ENCODE measurements at places on chromosomes 13 and 19. TPM values are rescaled to one million over a fixed set of nuclear protein-coding genes. Genes with fewer than 3 reads are reported as not detected.

DNA sequence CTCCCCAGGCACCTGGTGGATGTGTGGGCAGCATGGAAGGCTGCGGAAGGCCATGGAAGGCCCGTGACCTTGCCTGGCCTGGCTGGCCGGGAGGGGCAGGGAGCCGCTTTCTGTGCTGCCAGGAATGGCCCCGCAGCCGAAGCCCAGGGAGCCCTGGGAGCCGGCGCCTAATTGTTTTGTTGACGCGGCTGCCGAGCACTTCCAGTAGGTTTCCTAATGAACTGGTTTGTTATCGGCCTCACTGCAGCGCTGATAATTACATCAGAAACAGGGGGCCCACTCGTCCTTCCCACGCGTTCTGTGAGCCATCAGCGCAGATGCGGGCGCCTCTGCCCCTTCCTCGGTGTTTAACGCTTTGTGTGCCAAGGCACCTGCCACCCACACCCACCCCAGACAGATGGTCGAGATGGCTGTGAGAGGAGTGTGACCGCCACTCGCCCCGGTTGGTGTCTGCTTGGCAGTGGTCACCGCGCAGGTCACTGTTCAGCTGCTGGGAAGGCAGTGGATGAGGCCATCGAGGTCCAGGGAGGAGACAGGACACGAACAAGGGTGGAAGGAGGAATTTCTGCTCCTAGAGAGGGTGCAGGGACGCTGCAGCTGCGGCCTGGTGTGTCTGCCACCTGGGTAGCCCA, 124.5 kb downstream of the KDM4B start:
- no peak overlapping the region for H3K27ac ChIP-seq

GRCh38 chr19:2429917-2430535, 2.6 kb upstream of the TIMM13 start:
- no peak overlapping the region for H3K4me3 ChIP-seq
- H3K27ac ChIP-seq, result no peak overlapping the region
- peaks cover 16% of the 10 kb centered on the region for H3K36me3 ChIP-seq
- H3K27me3 ChIP-seq, result no peaks in the 10 kb centered on the region
- DNase-seq, result no peak
- peaks cover 21% of the 10 kb centered on the region for H3K4me1 ChIP-seq

- no peak overlapping the region for H3K27ac ChIP-seq
- H3K27me3 ChIP-seq, result no peaks in the 10 kb centered on the region
- DNase-seq, result no peak
- H3K4me1 ChIP-seq, result no peaks in the 10 kb centered on the region
These were observed 870.1 kb downstream of the PCDH9 start for GRCh38 chr13:66359910-66360552.

- H3K4me3 ChIP-seq, result no peak overlapping the region
- no peak overlapping the region for H3K27ac ChIP-seq
- no peaks in the 10 kb centered on the region for H3K4me1 ChIP-seq
- H3K27me3 ChIP-seq, result no peaks in the 10 kb centered on the region
- no peak for DNase-seq
These were observed 153.4 kb upstream of the TSHZ3 start for GRCh38 chr19:31502536-31503170.

The MTMR6 gene
- 21.4 TPM for total RNA-seq

DNA sequence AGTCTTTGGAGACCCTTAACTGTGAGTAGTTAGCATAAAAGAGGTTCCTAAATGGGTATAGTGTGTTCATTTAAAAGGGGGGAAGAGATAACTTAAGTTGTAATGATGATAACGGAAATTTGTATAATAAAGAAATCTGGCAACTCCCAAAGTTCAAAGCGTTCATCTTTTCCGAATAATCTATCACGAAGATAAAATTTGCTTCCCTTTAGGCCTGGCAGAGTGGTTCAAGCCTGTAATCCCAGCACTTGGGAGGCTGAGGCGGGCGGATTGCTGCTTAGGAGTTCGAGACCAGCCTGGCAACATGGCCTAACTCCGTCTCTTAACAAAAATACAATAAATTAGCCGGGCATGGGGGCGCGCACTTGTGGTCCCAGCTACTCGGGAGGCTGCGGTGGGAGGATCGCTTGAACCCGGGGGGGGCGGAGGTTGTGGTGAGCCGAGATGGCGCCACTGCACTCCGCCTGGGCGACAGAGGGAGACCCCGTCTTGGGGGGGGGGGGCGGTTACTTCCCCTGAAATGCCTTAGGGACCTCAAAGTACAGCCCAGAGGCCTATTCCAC, 934 bp downstream of the N4BP2L2 start:
- no peaks in the 10 kb centered on the region for H3K27me3 ChIP-seq
- peak; percentile 10 for DNase-seq
- peaks cover 2% of the 10 kb centered on the region for H3K36me3 ChIP-seq
- H3K4me3 ChIP-seq, result peak overlapping the region; percentile 73
- H3K4me1 ChIP-seq, result peaks cover 20% of the 10 kb centered on the region

DNA sequence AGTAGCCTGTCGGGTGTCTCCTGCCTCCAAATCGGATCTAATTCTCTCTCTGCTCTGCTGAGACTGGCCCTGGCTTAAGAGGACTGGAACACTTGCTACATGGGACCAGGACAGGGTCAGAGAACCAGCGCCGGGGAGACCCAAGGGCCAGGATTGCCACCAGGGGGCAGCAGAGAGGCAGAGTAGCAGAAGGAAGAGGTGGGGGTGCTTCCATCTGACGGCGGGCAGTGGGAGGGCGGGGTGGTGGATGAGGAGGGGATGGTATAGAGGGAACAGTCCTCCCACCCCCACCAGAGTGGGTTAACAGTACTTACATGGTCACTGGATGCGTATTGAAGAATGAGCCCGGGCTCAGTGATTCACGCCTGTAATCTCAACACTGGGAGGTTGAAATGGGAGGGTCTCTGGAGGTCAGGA, 11.9 kb downstream of the SELENOW start:
- H3K27me3 ChIP-seq, result no peaks in the 10 kb centered on the region
- H3K36me3 ChIP-seq, result no peaks in the 10 kb centered on the region
- H3K4me1 ChIP-seq, result no peaks in the 10 kb centered on the region
- no peak overlapping the region for H3K27ac ChIP-seq
- no peak overlapping the region for H3K4me3 ChIP-seq

The CCDC8 gene
- total RNA-seq, result not detected

DNA sequence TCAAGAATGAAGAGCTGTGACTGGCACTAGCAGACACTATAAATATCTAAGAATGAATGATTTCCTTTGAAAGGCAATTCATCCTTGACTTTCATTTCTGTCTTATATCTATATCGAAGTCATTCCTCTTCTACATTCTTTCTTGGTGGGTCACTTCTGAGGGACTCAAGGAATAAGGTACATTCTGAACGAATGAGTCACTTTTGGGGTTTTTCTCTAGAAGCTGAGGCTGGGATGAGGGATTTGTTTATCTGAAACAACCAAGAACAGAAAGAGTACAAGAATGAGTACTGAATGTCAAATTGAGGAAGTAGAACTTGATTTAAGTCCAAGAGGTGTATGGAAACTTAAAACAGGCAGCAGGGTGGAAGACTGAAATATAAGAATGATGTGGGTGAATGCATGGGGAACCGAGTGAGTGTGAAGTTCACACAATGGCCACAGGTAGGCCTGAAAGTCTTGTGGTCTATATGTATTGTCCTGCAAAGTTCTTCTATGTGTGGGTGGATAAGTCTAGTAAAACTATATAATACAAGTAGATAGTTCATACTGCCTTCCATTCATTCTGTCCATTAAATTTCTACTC, 343.9 kb downstream of the OXGR1 start:
- no peak overlapping the region for H3K27ac ChIP-seq
- no peak overlapping the region for H3K4me3 ChIP-seq
- no peaks in the 10 kb centered on the region for H3K36me3 ChIP-seq
- no peaks in the 10 kb centered on the region for H3K27me3 ChIP-seq
- H3K4me1 ChIP-seq, result no peaks in the 10 kb centered on the region
- no peak for DNase-seq

DNA sequence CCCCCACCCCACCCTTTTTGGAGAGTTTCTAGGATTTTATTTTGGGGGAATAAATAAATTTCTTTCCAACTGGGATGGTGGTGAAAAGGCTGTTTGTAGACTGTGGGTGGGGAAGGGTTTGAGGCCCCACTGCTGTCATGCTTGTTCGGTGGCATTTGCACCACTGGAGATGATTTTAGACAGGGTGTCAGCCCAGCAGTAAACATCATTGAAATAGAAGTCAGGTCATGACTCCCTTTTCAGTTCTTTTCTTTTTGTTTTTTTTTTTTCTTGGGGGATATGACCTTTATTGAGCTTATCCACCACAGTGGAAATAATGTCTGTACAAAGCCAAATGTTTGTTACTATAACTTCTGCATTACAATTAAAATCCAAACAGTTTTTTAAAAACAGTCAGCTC, 14.1 kb downstream of the UBAC2 start:
- no peaks in the 10 kb centered on the region for H3K27me3 ChIP-seq
- peaks cover 53% of the 10 kb centered on the region for H3K4me1 ChIP-seq
- H3K4me3 ChIP-seq, result no peak overlapping the region
- peak overlapping the region; percentile 40 for H3K27ac ChIP-seq
- no peak for DNase-seq
- H3K36me3 ChIP-seq, result peaks cover 13% of the 10 kb centered on the region

- H3K27ac ChIP-seq, result no peak overlapping the region
- H3K4me1 ChIP-seq, result no peaks in the 10 kb centered on the region
- DNase-seq, result no peak
- H3K36me3 ChIP-seq, result no peaks in the 10 kb centered on the region
- no peaks in the 10 kb centered on the region for H3K27me3 ChIP-seq
These were observed 412.1 kb downstream of the KLF12 start for GRCh38 chr13:73722120-73722519.

GRCh38 chr19:31285744-31286143, 63.5 kb downstream of the TSHZ3 start:
- H3K27me3 ChIP-seq, result no peaks in the 10 kb centered on the region
- H3K36me3 ChIP-seq, result no peaks in the 10 kb centered on the region

The ZNF93 gene
- total RNA-seq, result 13.3 TPM

DNA sequence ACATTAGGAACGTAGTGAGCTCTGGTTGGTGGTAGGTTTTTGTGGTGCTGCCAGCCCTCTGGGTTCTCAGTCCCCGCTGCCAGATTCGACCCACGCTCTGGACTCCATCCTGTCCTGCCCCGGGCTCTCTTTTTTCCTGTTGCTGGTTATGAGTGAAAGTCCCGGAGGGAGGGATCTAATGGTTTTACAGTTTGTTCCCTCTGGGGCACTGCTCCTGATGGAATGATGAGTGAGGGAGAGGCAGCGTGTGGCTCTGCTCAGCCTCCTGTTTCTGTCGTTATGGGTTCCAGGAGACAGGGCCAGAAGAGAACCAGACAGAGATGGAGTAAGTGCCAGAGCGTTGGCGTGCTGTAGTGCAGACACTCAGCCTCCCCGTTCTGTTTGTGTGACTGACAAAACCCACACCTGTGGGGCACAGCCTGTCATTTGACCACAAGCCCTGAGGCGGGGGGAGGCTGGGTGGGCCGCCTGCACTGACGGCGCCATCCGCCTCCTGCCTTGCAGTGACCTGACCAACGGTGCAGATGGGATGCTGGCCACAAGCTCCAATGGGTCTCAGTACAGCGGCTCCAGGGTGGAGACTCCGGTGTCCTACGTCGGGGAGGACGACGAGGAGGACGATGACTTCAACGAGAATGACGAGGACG, 18.3 kb downstream of the ATP4B start:
- H3K27ac ChIP-seq, result no peak overlapping the region
- DNase-seq, result no peak
- H3K27me3 ChIP-seq, result no peaks in the 10 kb centered on the region
- H3K36me3 ChIP-seq, result no peaks in the 10 kb centered on the region
- H3K4me1 ChIP-seq, result peaks cover 9% of the 10 kb centered on the region

The TICAM1 gene
- total RNA-seq, result 19.7 TPM

DNA sequence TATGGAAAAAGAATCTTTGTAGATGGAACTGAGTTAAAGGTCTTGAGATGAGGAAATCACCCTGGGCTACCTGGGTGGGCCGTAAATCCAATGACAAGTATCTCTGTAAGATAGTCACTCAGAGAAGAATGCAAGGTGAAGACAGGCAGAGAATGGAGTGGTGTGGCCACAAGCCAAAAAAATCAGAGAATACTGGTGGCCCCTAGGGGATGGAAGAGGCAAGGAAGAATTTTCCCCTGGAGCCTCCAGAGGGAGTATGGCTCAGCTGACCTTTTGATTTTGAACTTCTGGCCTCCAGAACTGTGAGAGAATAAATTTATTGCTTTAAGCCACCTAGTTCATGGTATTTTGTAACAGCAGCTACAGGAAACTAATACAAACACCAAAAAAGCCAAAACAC, 32.7 kb upstream of the CSNK1A1L start:
- H3K27me3 ChIP-seq, result no peaks in the 10 kb centered on the region
- H3K36me3 ChIP-seq, result no peaks in the 10 kb centered on the region
- no peak for DNase-seq
- H3K27ac ChIP-seq, result no peak overlapping the region

The IL17D gene
- not detected for total RNA-seq

DNA sequence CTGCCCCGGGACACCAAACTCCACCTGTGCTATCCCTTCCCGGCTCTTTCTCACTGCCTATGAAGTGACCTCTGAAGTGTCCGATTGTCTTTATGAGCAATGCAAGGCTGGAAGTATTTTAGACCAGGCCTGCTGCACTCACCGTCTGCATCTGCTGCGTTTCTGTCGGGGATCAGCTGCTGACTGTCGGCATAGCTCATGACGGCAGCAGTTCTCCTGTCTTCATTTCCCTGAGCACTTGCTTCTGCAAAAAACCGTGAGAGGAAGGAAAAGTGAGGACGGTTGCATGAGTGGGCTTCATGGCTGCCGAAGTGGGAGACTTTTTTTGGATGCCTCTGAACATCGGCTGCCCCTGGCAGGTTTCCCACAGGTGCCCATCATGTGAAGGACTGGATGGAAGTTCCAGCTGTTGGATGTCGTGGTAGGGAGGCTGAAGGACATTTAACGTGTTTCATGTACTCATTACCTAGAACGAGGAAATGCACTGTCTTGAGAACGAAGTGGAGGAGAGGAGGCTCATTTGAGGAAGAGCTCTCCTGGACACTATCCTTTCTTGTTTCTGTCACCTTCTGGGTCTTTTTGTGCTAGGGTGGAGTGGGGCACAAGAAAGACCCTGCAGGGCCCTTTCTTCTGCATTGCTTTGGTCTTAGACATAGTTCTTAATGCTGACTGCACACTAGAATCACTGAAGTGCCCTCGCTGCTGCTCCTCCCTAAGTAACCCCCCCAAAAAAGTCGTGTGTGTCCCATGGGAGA, 94.7 kb downstream of the RNASEH2B start:
- DNase-seq, result no peak
- H3K27ac ChIP-seq, result no peak overlapping the region
- H3K36me3 ChIP-seq, result no peaks in the 10 kb centered on the region
- H3K4me3 ChIP-seq, result no peak overlapping the region
- no peaks in the 10 kb centered on the region for H3K4me1 ChIP-seq
- H3K27me3 ChIP-seq, result peaks cover 8% of the 10 kb centered on the region

The MEGF8 gene
- total RNA-seq, result 26.5 TPM

DNA sequence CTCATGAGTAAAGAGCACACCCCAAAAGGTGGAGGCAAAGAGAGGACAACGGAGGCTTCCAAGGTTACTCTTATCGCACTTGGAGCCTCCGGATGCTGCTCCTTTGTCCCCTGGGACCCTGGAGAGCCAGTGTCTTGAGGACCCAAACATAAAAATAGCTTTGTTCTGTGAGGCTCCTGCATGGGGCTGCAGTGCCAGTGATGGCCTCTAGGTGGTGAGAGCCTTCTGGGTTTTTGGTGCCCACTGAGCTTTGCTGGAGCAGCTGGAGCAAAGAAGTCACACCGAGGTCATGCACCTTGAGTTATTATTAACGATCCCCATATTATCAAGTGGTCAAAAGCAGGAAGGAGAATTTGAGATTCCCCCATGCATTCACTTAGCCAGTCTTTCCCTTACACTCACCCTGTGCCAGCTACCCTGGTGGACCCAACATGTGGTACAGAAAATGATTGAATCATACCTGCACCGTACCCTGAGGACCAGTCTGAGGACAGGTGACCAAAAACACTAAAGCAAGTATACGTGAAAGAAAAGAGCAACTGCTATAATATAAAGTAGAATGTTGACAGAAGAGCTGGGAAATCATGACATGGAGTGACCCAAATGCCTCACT, 41.5 kb downstream of the ZNF682 start:
- H3K27ac ChIP-seq, result no peak overlapping the region
- H3K4me3 ChIP-seq, result no peak overlapping the region
- no peaks in the 10 kb centered on the region for H3K36me3 ChIP-seq
- H3K27me3 ChIP-seq, result no peaks in the 10 kb centered on the region
